ENCODE measurements at places on chromosomes 6 and 20.

GRCh38 chr20:60206259-60206658 lies 248.0 kb downstream of the CDH26 start:
- peak; percentile 52 for DNase-seq

GRCh38 chr6:8657522-8657921 lies 222.2 kb upstream of the SLC35B3 start:
- DNase-seq: no peak

DNA sequence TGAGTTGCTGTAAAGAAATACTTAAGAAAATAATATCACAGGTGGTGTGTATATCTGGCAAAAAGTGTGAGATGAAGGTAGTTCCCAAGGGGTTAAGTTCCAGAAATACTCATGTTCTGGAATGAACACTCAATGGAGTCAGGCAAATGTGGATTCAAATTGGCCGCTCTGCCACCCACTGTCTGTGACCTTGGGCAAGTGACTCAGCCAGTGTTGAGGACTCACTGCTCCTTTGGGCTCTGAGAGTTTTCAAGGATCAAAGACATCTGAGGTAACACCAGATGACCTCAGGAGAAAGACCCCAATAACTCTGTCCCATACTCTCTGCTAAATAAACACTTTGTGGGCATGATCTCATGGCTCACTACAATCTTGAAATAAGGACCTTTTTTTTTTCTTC lies 59.2 kb upstream of the EYA2 start:
- no peak for DNase-seq

GRCh38 chr6:2998998-2999617 lies 586 bp upstream of the NQO2 start:
- DNase-seq: peak; percentile 92

DNA sequence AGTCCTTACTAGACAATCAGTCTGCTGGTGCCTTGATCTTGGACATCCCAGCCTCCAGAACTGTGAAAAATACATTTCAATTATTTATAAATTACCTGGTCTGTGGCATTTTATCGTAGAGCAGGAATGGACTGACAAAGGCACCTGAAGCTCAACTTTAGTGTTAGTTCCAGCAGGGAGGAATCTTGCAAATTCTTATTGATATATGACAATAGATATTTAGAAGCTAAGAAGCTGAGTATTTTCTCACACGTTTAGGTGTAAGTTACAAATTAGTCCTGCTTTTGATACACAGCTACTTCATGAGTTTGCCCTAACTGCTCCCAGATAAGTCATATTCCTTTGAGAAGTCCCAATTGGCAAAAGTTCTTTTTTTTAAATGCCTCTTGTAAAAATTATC lies 138.0 kb upstream of the ZNF217 start:
- no peak for DNase-seq

GRCh38 chr6:45512717-45513116 lies 135.0 kb upstream of the SUPT3H start:
- no peak for DNase-seq

DNA sequence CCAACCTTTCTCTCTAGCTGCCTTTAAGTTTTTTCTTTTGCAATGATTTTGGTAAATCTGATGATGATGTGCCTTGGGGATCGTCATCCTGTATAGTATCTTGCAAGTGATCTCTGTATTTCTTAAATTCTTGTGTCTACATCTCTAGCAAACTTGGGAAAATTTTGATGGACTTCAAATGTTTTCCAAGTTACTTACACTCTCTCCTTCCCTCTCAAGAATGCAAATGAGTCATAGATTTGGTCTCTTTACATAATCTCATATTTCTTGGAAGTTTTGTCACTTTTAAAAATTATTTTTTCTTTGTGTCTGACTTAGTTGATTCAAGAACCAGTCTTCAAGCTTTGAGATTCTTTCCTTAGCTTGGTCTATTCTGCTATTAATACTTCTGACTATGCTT lies 176.4 kb downstream of the TBC1D32 start:
- no peak for DNase-seq

GRCh38 chr6:44464527-44465310 lies 77.2 kb downstream of the CDC5L start:
- DNase-seq: no peak

GRCh38 chr6:137799950-137800568 lies 67.0 kb upstream of the TNFAIP3 start:
- DNase-seq: peak; percentile 84

DNA sequence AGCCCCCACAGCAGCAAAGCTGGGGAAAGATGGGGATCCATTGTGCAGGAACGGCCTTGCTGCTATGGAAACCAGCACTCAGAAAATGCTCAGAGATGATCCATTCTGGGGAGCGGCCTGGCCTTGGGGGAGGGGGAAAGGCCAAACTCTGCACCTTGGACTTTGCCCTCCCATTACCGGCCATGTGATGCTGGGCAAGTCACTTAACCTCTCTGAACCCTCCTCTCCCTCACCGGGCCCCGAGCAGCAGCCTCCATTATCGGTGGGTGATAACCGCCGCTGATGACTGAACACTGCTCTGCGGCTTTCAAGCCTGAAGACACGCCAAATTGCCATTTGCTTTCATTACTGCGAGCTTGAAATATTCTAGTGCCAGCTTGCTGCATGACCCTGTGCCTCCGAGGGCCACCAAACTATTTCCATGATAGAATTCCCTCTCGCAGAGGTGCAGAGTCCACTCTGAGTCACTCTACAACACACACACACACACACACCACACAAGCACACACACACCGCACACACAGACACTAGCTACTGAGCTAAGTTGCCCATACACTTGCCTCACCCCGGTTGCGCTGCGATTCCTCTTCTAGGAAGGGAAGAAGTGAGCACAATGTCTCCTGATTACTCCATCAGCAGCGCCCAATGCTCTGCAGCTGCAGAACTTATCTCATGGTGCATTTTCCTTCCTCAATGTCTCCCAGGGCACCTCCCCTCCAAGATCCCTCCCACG lies 20.6 kb upstream of the SIRPA start:
- DNase-seq: no peak

- DNase-seq: no peak
These were observed 10.8 kb upstream of the GNRH2 start for GRCh38 chr20:3032624-3033023.

DNA sequence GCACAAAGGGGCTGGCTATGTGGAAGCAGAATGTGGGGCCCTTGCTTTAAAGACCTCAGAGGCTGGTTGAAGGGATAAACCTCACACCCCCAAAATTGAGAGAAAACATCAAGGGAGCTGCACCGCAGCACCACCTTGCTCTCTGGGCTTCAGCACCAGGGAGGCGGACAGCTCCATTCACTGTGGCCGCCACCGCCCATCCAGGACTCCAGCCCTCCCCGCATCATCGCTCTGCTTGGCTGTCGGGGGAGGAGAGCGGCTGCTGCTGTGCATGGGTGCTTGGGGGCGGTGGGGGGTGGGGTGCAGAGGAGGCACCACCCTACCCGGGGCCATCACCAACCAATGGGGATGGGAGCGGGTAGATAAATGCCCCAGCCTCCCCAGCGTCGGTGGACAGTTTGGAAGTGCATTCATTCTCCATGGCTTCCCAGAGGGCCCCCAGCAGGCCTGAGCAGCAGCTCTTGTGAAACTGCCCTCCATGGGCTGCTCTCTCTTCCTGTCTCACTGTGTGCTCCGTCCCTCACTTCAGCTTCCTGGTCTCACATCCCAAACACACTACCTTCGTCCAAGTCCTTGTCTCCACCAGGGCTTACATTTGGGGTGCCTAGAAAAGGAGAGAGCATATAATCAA lies 75.7 kb upstream of the BHLHE23 start:
- peak; percentile 48 for DNase-seq

DNA sequence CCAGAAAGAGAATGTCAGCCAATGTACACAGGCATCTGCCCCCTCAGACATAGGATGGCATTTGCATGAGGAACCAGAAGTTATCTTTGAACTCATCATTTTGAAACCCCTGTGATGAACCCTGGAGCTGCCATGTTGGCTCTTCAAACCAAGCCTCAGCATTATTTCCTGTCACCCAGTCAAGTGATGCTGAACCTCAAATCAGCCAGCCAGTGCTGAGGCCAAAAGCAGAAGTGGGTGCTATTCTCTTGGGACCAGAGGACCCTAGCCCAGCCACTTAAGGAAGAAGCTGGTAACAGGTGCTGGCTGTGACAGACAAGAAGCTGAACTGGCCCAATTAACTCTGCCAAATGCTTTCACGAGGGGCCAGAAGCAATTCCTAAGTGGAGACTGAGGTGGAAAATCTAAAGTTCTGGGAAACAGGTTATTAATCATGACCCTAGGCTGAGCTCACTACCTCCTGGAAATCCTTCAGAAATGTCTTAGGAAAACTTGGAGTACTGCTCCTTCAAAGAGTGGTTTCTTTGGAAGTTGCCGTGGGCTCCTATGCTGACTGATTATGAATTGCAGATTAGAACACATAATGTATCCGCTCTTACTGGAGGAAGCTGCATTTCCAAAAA lies 4.0 kb downstream of the PKIG start:
- no peak for DNase-seq

- no peak for DNase-seq
These were observed 20.2 kb upstream of the PIM1 start for GRCh38 chr6:37149745-37150144.

DNA sequence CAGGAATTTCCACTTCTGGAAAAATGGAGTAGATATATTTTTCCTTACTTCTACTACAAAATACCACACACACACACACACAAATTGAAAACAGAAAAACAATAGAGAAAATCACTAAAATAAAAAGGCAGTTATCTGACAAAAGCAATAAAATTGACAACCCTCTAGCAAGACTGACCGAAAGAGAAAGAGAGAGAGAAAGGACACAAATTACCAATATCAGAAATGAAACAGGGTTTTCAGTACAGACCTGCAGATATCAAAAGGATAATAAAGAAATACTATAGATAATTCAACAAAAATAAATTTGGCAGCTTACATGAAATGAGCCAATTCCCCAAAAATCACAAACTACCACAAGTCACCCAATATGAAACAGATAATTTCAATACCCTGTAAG lies 104.7 kb downstream of the OPRM1 start:
- DNase-seq: no peak
